CD4-positive, alpha-beta T cell treated with Interleukin-15 for 4 hours (primary cell): ENCODE measurements at places on chromosomes 13 and 19.

DNA sequence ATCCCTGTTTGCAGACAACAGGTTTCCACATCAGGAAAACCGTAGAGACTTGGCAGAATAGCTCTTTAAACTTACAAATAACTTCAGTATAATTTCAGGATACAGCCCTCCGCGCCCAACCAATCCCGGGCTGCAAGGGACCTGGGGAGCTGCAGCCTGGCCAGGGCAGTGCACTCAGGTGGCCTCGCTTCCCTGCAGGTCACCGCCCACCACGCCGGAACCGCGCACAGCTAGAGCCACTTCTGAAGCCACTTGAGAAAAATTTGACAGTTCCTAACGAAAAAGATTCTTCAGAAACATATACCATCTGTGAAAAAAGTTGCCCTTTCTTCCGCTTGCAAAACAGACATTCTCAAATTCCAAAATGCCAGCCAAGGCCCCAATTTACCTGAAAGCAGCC, 11.1 kb downstream of the ZNF91 start:
- DNase-seq: no peak

- DNase-seq: no peak
Measured at GRCh38 chr19:18666317-18666716, 17.2 kb upstream of the CRTC1 start.

- no peak for DNase-seq
Measured at GRCh38 chr13:50678464-50679162, 164.9 kb downstream of the DLEU7 start.

- no peak for DNase-seq
Measured at GRCh38 chr19:37466277-37466797, 907 bp downstream of the ZNF569 start.

- no peak for DNase-seq
Measured at GRCh38 chr19:33621811-33622504, at the start of gene CHST8. Gene CHST8, plus strand, starts transcription at chr19:33621953. Its CDS starts 67,309 bp downstream, at chr19:33689262.

- DNase-seq: no peak
Measured at GRCh38 chr19:9308091-9308770, 1.4 kb downstream of the ZNF699 start.

GRCh38 chr19:46766569-46767317, 20.5 kb upstream of the STRN4 start:
- DNase-seq: peak; percentile 71

DNA sequence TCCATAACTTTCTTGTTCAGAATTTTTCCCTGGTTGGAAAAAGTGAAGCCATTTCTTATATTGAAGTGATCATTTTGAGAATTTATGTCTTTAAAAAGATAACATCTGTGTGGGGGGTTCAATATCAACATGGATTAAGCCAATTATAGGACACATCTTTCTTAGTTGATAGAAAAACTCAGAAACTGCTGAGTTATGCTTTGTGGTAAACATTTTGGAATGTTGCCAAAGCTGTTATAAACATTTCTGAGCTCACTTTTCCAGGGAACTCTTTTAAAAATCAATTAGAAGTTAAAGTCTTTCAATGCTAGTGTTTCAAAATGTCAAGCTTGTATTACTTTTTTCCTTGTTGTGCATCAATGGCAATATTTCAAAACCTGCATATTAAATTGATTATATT, 248.8 kb downstream of the DACH1 start:
- DNase-seq: no peak

GRCh38 chr13:42498521-42498920, 75.4 kb upstream of the TNFSF11 start:
- DNase-seq: no peak

DNA sequence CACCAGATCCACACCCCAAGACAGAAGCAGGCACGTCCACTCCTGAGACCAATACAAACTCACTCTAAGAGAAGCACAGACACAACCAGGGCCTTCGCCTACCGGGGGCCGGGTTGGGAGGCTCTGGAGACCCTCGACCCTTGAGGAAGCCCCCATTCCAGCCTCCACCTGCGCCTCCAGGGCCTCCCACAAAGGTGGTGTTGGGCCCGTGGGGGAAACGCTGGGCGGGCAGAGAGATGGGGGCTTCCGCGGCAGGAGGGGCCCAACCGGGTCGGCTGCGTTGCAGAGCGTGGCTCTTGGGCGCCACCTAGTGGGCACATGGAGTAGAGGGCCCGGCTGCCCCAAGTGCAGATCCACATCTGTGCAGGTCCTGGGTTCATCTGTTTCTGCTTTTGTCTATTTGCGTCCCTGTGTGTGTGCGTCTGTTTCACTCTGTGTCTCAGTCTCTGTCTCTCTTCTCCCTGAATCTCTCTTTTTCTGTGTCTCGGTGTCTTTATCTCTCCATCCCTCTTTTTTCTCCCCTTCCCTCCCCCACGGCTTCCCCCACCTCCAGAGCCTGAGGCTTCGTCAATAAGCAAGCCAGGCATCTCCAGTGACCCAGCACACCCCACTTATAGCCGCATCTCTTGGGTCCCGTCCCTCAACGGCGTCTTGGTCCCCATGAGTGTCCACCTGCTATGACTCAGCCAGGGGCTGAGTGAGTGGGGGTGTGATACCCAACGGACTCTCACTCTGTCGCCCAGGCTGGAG, 10.5 kb upstream of the TINCR start:
- DNase-seq: peak; percentile 60

DNA sequence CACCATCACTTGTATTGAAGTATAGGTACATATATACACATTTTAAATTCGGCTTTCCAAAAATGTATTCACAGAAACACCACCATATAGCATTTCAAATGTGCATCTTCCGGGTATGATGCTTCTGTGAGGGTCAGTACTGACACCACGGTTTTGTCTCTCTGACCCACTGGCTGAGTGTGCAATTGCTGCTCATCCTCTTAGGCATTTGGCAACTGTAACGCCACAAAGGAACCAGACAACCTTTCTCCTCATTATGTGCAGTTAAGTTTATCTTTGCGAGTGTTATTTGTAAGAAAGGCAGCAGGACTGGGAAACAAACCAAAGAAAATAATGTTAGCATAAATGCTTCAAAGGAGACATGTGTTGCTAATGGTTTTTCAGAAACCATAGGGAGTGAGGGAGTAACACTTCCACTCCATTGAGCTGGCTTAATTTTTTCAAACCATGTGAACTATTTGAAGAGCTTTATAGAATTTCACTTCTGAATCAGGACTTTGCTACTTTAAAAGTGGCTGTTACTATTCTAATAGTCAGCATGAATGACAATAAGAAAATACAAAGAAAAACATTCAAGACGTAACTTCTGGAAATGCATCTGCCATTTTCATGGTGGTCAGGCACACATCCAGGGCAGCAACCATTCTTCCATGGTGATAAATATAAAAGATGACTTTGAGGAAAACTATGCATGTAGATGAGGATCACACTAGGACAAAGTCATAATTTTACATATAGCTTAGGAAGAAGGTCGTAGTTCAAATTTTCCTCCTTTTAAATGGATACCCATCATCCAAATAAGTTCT, 423.3 kb downstream of the MZT1 start:
- DNase-seq: no peak

GRCh38 chr13:22926748-22927400, 253.9 kb upstream of the SGCG start:
- DNase-seq: no peak

DNA sequence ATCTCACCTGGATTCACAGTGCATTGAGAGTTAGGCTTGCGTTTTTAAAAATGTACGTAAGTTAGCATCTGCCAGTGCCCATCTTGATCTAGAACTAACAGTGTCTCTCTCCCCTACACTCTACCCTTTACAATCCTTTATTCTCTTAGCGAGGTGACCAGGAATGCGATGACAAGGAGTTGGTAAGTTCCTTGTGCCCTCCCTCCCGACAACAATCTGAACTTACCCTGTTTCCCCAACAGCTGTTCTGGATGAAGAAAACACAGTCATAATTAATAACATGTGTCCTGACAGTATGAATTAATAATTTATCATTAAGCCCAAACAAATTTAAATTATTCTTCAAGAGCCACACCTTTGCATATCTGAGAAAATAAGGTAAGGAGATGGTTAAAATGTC, 6.3 kb downstream of the TSHZ3 start:
- DNase-seq: no peak

DNA sequence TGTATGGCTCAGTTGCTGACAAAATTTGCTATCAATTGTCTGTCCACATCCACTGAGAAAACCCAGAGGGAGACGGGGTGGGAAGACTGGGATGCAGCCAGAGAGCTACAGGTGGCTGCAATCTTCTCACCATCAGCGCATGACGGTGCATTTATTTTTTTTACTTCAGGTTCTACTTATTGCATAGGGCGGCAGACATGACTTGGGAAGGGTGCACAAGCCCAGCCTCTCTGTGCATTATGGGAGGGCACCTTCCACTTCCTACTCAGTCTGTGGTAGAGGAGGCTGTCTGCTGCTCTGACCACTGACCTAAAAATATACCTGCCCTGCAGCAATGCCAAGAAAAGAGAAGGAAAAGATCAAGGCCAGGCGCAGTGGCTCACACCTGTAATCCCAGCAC, 73.1 kb downstream of the ABCC4 start:
- no peak for DNase-seq

GRCh38 chr19:48480183-48480557, 11.0 kb downstream of the CYTH2 start:
- peak; percentile 29 for DNase-seq

GRCh38 chr13:83377491-83377890, 504.8 kb downstream of the SLITRK1 start:
- DNase-seq: no peak

GRCh38 chr19:805600-806550, 8.6 kb downstream of the PTBP1 start:
- DNase-seq: no peak

DNA sequence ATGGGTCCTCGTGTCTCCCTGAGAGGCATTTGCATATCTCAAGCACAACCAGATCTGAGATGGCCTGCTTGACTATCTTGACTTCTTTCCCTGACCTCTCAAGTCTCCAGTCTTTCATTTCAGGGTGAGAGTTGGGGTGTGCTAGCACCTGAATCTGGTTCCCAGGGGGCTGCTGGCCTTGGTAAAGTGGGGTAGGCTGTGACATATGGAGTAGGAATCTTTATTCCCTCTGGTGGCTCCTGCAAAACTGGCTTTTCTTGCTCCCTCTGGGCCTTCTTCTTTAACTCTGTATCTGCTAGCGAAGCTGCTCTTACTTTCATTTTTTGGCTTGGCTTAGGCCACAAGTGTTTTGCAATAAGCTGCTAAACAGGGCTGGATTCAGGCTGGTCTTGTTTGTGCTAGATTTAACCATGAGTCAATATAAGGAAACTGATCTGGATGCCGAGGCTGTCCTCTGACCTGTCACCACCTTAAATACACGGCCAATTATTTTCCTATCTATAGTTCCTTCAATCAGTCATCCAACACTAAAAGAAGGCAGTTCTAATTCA, 42.3 kb downstream of the ZNF493 start:
- no peak for DNase-seq

DNA sequence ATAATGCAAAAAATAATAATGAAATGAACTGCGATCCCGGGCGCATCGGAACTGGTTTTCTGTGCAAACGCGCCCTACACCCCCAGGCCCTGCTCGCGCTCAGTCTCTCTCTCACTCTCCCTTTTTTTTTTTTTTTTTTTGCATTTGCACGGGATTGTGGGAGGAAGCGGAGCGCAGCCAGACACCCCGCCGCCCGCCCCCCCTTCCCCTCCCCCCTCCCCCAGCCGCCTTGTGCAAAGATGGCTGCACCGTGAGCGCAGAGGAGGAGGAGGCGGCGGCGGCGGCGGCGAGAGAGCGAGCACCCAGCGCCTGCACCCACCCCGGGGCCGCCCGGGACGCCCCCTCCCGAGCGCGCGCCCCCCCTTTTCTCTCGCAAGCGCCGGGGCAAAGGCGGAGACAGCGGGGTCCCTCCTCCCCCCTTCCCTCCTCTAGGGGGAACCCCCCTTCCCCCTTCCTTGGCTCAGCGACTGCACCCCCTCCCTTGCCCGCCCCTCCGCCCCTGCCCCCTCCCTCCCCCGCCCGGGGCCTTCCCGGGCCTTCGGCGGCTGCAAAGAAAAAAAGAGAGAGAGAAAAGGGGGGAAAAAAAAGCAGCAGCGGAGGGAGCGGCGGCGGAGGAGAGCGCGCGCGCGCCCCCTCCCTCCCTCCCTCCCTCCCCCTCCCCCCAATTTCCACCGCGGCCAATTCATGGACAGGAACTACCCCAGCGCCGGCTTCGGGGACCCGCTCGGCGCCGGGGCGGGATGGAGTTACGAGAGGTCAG, at the start of gene PRR12:
TSS of gene PRR12 (plus strand) at position 212 of the 760 bp plus-strand sequence. CDS start at position 685, 473 bp downstream.
- DNase-seq: peak; percentile 71

DNA sequence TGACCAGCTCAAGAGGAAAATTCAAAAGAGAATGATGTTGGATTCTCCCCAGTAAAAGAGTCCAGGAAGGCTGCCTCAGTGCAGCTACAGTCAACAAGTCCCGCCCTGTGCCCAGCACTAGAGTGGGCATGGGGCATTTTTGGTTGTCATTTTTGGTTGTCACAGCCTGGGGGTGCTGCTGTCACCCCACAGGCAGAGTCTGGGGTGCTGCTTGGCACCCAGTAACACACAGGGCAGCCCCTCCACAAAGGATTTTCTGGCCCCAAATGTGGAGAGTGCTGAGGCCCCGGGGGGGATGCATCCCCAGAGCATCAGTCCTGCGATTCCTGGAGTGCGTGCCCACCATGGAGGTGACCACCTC, 28.2 kb upstream of the TMEM255B start:
- DNase-seq: no peak

DNA sequence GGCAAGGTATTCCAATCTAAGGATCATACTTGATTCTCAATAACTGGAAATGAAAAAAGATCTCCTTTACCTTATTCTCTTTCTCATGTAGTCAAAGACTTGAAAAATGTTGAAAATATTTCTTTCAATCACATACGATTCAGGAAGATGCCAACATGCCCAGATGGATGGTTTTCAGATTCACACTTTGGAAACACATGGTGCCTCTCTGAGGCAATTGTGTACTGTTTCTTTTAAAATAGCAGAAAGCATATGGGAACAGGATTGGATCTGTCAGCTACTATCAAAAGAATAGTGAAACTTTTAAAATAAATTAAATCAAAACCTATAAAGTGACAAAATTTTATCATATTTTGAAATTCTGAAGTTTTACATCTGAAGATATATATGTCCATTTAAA, 222.4 kb downstream of the SPRY2 start:
- no peak for DNase-seq

DNA sequence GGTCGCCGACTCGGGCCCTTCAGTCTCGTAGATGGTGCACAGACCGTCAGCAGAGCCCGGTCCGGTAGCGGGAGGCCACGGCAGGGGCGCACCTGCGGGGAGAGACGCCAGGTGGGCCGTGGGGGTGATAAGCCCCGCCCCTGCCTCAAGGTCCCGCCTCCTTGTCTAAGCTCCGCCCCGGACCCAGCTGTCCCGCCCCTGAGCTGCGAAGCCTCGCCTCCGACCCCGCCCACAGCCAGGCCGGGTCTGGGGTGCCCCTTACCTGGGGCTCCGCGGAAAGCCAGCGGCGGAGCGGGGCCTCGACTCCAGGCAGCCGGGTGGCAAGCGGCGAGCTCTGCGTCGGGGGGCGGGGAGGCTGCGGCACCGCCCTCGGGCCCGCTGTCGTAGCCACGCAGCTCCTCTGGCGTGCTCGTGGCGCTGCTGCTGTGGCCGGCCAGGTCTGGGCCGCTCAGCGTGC, 4.7 kb downstream of the PRR36 start:
- peak; percentile 75 for DNase-seq
